Cardiac fibroblast (primary cell): ENCODE measurements at places on chromosomes 13 and 19.

- DNase-seq = peak; percentile 7
These were observed 5.4 kb upstream of the NLRP7 start for GRCh38 chr19:54952591-54953344.

- DNase-seq = peak; percentile 96
These were observed 11.3 kb upstream of the TNFRSF19 start for GRCh38 chr13:23558675-23559536.

GRCh38 chr13:57665481-57665880 lies 33.9 kb downstream of the PCDH17 start:
- no peak for DNase-seq

DNA sequence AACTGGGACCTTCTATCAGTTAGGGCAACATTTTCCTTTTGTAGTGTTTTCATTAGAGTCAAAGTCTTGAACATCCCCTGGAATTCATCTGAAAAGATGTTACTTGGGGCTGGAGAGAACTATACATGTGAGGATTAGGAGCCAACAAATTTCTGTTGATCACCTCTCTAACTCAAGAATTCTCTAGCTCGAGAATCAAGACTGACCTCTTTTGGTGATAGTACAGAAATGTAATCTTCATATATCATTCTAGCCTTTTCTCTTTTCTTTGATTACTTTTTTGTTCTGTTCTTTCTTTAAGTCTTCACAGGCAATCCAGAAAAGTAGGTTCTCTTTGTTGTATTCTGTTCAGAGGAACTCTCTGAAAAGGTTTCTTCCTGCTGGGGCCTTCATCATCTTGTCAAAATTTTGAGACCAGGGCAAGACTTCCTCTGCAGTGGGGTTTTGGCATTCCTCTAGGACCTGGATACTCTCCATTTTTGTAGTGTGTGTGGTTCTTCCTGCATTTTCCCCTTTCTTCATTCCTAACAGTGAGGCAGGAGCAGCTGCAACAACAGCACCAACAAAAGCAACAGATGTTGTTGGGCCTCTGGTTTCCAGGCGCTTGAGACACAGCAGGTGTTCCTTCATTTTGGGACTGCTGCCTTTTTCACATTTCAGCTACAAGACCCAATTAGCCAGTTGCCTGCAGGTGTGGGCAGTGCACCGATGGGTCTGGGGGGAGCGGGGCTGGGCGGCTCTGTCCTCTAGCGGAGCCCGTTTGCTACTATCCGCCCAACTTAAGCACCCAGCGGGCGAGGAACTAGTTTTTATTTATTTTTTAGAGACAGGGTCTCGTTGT lies 26.2 kb downstream of the ELF1 start:
- DNase-seq = peak; percentile 33

DNA sequence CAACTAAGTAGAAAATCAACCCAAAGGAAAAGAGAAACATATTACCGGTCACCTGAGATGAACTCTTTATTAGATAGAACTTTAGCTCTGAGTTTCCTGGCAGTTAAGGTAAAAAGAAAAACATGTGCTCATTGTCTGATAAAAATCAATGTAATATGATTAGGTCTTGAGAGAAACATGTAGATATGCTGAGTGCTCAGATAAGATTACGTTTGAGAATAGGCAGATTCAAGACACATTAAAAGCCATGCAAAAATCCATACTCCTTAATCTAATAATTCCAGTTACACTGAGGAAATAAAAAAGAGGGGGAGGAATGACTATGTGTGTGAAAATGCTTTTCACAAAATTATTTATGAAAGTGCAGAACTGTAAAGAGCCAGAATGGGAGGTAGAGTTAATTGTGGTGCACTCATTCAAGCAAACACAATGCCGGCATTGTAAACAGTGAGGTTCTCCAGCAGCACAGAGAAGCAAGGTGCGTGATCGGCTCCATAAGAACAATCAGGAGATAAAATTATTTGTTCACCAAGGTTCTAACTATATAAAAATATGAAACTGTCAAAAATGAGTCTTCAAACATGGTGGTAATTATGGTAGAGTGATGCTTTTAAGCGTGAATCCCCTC lies 88.8 kb downstream of the MBNL2 start:
- DNase-seq = no peak

DNA sequence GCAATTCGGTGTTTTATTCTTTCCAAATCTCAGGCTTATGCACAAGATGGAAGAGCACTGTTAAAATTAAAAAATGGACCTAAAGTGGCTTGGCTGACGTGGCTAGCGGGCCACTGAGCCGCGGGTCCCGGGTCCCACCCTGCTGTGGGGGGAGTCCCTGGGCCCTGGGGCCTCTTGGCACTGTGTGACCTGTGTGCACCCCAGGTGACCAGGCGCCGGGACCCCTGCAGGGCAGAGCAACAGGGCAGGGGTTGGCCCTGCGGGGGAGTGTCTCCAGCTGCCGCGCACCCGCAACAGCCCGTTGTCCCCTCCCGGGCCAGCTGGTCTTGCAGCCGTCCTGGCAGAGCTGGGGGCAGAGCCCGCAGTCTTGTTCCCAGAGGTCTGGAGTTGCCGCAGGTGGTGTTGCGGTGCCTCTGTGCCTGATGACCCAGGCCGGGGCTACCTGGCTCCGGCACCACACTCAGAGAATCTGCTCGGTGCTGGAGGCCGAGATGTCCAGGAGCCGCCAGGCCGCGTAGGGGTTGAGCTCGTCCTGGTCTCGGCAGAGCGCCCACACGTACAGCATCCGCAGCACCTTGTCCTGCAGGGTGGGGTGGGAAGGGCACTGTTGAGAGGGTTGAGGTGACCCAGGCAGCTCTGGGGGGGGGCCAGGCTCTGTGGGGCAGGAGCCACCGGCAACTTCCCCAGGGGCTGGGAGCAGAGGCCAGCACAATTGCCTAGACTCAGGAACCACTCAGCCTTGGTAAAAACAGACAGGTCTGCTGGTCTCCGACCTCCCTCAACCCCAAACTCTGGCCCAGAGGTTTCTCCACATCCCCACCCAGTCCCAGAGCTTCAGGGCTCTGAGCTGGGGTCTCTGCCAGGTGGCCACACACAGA lies 1.0 kb upstream of the CTXN1 start:
- no peak for DNase-seq

DNA sequence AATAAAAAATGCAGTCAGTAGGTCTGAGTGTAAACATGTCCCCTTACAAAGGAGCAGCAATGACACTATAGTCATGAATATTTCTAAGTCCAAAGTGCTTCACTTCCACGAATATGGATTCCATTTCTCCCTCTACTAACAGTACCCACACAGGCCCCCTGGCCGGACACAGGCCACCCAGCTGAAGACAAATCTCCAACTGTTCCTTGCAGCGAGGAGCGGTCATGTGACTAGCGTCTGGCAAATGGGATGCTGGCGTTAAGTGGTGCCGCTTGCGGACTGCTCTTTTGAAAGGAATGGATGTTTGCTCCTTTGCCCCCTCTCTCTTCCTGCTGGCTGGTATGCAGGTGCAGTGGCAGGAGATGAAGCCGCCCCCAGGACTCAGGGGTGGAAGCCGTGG lies 16.2 kb downstream of the PPP1R12C start:
- DNase-seq = no peak

GRCh38 chr13:112592647-112593046 lies 4.7 kb upstream of the TUBGCP3 start:
- DNase-seq = no peak

- peak; percentile 50 for DNase-seq
These were observed 42.0 kb upstream of the NFIC start for GRCh38 chr19:3324405-3324856.

- DNase-seq = peak; percentile 88
These were observed 34.9 kb upstream of the NEK3 start for GRCh38 chr13:52194184-52194868.

DNA sequence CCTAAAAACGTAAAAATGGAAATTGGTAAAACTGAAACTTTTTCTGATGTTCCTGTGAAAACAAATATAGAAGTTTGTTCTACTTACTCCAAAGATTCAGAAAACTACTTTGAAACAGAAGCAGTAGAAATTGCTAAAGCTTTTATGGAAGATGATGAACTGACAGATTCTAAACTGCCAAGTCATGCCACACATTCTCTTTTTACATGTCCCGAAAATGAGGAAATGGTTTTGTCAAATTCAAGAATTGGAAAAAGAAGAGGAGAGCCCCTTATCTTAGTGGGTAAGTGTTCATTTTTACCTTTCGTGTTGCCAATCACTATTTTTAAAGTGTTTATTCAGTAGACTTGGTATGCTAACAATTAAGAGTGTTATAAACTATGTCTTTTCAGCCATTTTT lies 25.6 kb downstream of the BRCA2 start:
- no peak for DNase-seq

DNA sequence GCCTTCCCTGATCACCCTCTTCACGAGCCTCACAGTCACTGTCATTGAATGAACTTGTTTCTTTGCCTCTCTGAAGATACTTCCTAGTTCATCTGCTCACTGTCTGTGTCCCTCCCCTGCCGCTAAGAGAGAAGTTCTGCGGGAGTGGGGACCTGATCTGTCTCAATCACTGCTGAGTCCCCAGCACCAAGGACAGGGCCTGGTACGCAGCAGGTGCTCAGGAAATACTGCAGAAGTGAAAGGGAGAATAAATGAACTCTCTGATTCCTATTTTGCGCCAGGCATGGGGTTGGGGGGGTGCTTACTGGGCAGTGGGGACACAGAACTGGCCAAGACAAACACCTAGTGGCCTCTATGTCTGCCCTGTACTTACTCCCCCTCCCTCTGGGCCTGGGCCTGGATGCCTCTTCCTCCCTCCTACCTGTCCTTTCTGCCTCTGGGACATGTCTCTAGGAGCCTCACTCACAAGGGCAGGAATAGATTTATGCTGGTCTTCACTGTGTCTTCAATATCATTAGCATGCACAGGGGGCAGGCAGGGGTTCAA lies 17.5 kb downstream of the FCGBP start:
- DNase-seq = no peak

DNA sequence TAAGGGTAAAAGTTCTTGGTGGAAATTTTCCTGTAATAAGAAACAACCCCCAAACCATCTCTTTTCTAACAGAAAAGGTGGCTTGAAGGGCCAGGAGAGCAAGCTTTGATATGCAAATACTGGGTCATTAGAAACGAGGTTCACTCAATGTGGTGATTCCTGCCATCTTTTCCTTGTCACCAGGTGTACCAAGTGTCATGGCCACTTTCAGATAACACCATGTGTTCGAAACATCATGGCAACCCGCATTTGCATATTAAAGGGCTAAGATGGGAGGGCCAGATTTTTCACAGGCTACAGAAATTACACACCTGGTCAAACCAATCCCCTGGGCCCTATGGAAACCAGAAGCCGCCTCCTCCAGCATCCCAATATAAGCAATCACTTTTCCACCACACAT lies 15.3 kb downstream of the LGALS16 start:
- no peak for DNase-seq

DNA sequence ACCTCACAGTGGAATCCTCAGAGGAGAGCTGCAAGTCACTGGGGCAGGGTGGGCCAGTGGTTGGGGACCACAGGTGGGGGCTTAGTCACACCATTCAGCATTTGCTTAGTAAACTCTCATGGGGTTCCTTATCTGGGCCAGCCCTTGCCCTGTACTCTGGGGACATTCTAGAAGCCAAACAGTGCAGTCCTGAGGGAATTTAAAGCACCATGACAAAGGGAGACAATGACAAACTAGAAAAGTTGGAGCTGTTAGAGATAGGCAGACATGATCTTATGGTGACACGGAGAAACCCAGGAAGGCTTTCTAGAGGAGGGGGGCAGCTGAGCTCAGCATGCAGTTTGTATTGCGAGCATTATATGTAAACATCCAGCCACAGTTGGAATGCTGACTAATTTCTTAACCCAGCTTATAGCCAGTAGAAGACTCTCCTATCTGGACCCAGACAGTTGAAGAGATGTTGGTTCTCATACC lies 87.6 kb downstream of the ZNF429 start:
- DNase-seq = no peak

DNA sequence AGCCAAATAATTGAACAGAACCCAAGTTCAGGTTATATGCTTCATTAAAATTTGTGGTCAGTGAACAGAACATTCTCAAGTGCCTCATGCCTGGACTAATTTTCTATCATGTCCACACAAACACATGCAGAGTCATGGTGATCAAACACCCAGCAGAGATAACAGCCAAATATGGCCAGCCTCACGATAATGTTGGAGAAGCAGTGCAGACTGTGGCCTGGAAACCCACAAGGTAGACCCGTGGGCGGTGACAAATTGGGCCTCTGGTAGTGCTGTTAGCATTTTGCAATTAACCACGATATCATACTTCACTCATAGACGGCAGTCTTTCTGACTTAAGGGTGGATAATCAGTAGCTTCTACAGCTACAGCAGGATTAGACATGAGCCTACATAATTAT lies 35.0 kb upstream of the VWA8 start:
- peak; percentile 32 for DNase-seq

DNA sequence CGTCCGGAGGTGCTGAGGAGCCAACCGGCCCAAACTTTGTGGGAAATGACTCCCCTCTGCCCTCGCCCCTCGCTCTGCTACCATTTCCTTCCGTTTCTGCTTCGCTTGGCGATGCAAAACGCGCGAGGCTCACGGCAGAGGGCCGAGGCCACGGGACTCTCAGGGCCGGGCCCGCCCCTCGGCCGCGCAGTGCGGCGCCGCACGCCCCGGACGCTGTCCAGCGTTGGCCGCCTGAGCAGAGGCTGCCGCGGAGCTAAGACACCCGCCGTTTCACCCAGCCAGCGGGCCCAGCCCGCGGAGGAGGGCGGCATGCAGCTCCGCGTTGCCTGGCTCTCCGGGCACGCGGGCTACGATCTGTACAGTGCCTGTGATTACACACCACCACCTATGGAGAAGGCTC lies 2.1 kb upstream of the ZNF578 start:
- DNase-seq = no peak

DNA sequence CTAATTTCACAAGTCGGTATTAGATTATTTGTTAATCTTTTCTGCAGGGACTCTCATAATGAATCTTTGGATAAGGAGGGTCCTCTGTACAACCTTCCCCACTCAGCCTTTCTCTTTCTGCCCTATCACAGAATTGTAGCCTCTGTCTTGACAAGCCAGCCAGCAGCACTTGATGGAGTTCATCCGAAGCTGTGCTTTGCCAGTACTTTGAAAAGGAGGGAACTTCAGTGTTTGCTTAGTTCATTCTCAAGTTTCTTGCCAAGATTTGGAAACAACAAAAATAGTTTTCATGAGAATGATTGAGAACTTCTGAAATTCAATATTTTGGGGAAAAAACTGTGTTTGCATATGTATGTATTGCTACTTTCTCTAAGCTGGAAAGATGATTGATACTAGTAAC lies 69.3 kb upstream of the HMGB1 start:
- no peak for DNase-seq

DNA sequence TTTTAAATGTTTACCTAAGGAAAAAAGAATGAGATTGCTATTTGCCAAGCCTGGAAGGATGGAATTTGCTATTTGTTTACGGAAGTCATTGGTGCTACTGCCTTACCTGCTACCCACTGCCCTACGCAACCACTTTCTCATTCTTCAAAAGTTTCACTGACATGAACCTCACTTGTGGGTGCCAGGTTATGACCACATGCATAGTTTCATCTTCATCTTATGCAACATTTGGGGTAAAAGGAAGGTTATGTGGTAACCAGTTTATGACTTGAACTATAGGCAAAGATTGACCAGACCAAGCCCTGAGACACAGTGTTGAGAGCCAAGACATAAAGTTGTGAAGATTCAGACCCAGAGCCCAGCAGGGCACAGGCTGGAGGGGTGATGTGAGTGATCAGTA lies 142.5 kb downstream of the LACC1 start:
- DNase-seq = no peak

- DNase-seq = no peak
These were observed 244.8 kb downstream of the NHLRC3 start for GRCh38 chr13:39283072-39283471.

- DNase-seq = no peak
These were observed 422 bp upstream of the ZNF575 start for GRCh38 chr19:43532571-43532961.

GRCh38 chr19:3178377-3178972 lies at the start of gene S1PR4:
Gene S1PR4, plus strand, starts transcription at chr19:3178769. Its CDS starts 24 bp downstream, at chr19:3178793.
- DNase-seq = no peak

GRCh38 chr13:108315991-108316390 lies 46.5 kb downstream of the TNFSF13B start:
- DNase-seq = no peak
